ENCODE measurements at places on chromosomes 3 and 15.

- no peak for DNase-seq
These were observed 44.4 kb downstream of the MECOM start for GRCh38 chr3:169618894-169619792.

- DNase-seq, result peak; percentile 53
These were observed 92.7 kb upstream of the GOLGA6L4 start for GRCh38 chr15:84142888-84143337.

- DNase-seq, result no peak
These were observed 22.7 kb downstream of the ABI3BP start for GRCh38 chr3:100970477-100970990.

- DNase-seq, result no peak
These were observed 187.4 kb upstream of the SLC2A2 start for GRCh38 chr3:171213907-171214306.

GRCh38 chr3:59426821-59427565 is 377.2 kb upstream of the CFAP20DC start:
- DNase-seq, result no peak

DNA sequence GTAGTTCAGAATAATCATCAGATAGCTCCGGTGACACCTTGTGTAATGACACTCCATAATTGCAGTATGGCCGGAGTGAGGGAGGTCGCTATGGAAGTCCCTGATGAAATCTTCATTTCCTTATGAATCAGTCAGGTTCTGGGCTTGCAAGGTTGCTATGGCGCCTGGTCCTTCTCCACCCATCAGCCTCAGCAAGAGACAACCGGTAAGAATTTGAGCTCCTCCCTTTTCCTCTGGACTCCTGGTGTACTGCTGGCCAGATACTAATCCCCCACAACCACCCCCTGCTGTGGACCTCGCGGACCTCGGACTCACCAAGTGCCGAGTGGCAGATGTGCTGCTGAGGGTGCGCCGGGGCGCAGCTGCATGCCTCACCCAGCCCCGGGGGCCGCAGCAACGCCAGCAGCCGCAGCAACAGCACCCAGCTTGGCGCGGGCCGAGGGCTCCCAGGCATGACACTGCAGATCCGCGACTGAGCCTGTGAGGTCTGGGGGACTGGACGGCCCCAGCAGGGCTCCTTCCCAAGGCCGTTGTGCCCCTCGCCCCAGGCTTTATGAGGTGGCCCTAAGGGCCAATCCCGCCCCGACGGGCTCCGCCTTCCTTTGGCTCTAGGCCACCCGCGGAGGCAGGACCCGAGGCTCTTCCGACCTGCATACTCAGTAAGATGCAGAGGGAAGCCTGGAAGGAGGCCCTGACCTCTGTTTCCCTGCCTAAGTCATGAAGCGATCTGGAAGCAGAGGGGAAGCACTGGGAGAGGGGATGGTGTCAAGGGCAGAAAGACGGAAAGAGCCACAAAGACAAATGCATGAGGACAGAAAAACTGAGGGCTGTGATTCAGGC is at the start of gene TIMP4:
TSS of gene TIMP4 (minus strand) at position 526 of the 840 bp plus-strand sequence. CDS start at position 454, 72 bp downstream.
- DNase-seq, result no peak

- DNase-seq, result no peak
These were observed 315.6 kb downstream of the SOX2 start for GRCh38 chr3:182027366-182027765.

DNA sequence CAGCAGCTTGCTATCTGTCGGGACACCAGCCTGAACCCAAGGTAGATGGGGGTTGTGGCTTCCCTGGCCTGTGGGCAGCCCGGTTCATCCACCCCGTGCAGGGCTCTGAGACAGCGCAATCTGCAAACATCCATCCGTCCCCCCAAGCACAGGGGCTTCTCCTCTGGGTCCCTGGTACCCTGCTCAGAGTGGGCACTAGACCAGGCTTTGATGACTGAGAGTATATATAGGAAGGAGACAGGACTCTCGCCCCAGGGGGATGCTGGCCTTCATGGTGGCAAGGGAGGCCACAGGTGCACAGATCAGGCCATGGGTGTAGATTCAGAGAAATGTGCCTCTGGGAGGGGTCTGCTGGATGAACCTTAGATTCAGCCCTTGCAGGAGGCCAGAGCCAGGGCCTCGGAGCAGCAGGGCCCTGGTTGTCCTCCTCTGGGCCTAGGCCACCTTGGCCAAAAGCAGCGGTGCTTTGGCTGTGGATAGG is 40.3 kb downstream of the CFAP100 start:
- no peak for DNase-seq

DNA sequence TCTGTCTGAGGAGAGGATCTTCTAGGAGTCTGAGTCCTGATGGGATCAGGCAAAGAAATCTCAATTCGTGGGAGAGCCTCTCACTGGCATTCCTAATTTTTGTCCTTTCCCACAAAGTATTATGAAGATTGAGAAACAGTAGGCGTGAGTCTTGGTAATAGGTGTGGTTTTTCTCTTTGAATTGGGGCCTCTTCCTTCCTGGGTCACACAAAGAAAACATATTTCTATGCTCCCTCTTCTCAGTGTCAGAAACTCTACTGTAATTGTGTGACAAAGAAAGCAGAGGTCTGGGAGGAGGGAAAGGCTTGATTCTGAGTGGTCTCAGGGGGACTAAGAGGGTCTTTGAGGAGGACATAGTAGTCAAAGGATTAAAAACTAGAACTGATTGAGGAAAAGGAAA is 6.0 kb downstream of the GABRR3 start:
- DNase-seq, result no peak

DNA sequence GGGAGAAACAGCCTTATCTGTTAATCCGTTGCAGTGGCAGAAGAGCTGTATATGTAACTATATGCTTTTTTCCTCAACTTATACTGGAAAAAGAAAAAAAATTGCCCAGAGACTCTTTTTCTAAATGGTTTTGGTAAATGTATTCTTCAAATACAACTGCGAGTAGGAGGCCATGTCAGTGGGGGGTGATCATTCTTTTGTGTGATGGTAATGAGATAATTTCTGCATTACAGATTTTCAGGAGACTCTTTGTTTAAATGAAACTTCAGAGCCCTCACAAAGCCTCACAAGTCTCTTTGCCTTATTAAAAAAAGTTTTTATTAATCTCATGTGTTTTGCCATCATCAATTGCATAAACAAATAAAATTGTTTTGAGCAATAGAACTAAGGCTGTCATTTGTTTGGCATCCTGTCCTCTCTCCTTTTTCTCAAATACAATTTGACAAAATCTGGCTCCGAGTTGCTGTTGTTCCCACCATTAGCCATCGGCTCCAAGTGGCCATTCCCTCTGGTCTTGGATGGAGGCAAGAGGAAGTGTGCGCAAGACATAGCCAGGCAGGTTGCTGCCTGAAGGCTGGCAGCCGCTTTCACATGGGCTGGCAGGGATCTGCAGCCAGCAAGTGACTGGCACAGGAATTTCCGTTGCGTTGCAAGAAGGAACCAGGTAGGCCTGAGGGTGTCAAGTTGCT is 116.7 kb downstream of the FNDC3B start:
- DNase-seq, result no peak

GRCh38 chr3:76400141-76400540 is 614.8 kb upstream of the ZNF717 start:
- DNase-seq, result no peak

GRCh38 chr15:57552678-57553334 is 38.9 kb upstream of the MYZAP start:
- no peak for DNase-seq
